Fibroblast of skin of right biceps (primary cell): ENCODE measurements at places on chromosomes 2 and 18.
A peak's percentile ranks its signal among the peaks of the same experiment; 100 is the strongest.

DNA sequence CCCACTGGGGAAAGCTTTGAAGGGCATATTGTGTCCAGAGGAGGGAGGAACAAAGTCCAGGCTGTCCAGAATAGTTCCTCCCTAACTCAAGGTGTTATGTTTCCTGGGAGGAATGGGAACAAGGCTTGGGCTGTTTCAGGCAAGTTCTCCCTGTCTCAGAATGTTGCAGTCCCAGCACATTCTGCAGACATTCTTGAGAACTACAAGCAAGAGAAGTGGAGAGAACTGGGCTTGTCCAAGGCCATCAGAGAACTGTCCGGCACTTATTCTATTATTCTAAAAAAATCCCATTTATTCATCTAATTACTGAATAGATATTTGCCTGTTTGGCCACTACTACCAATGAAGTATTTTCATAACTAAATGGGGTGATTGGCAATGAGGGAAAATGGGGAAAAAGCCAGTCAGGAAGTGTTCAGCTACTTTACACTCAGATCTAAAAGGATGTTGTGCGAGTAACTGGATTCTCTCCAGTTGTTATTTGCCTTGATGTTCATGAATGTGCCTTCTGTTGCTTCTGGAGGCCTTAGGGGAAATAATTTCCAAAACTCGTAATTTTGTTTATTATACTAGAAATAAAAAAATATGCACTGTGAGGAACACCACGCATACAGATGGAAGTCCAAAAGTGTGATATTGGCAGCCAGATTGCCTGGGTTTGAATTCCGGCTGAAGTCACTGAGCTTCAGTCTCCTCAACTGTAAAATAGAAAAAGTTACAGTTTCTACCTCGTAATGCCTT, 300.1 kb upstream of the RND3 start:
- no peak for DNase-seq

DNA sequence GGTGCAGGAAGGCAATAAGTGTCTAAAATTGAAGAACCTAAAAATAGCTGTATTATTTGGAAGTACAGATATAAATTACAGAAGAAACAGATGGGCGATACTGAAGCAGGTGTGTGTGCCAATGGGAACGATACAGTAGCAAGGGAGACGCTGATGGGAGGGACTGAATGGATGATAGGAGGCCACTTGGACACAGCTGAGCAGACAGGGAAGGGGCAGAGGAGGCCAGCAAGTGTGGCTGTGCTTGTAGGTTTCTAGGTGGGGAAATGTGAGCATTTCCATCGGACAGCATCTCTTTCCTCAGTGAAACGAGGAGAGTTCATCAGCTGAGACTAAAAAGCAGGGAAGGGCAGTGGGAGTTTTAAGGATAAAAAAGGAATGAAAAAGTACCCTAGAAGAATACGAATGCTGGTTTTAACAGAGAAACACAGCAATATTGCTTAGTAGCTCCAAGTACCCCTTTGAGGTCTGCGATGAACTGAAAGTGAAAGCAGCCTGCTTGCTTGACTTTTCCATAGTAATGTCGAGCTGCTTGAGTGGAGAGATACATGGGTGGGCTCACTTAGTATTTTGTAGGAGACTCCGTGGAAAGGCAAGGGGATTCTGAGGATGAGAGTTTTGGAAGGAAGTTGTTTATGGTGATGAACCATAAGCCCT, 91.7 kb upstream of the EPC2 start:
- no peak for DNase-seq

GRCh38 chr2:206736935-206737334, 18.7 kb upstream of the DYTN start:
- peak; percentile 0 for DNase-seq

DNA sequence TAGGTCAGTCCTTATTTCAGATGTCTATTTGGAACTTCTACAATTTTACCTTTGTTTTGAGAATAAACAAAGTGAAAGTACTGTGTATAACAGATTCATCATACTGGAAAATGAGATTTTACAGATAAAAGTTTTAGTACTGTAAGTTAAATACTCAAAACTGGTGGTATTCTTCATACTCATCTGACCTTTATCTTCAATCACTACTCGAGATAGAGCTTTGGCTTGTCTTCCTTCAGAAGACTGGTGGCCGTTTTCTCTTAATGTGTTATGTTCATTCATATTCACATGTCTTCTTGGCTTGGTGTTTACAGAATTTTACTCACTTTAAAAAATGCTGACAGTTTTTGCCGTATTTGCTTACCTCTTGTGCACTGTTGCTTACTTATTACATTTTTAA, 2.1 kb downstream of the SPOPL start:
- no peak for DNase-seq

GRCh38 chr18:34352385-34353163, 127.9 kb upstream of the NOL4 start:
- no peak for DNase-seq
